ENCODE measurements at places on chromosomes 6 and 20. TPM values are rescaled to one million over a fixed set of nuclear protein-coding genes. Genes with fewer than 3 reads are reported as not detected.

Gene HLA-DRB1
- total RNA-seq, result 3.7 TPM

Gene ZDHHC14
- total RNA-seq, result 3.8 TPM

Gene MRAP2
- 3.7 TPM for total RNA-seq

Gene TNXB
- total RNA-seq, result 10.4 TPM

Gene TRIM31
- total RNA-seq, result not detected

Gene MROH8
- total RNA-seq, result 0.38 TPM

Gene PLCB4
- 7.1 TPM for total RNA-seq

Gene SH3BGRL2
- 2.1 TPM for total RNA-seq

Gene FAM83B
- total RNA-seq, result 0.28 TPM

Gene ARMC2
- 6.2 TPM for total RNA-seq

Gene OR12D3
- not detected for total RNA-seq

Gene GTSF1L
- not detected for total RNA-seq

Gene SPAG4
- total RNA-seq, result 36.1 TPM

Gene PDYN
- total RNA-seq, result not detected

Gene PI3
- total RNA-seq, result not detected

Gene PLA2G7
- total RNA-seq, result under 0.01 TPM

Gene PRDM13
- total RNA-seq, result not detected

Gene HCK
- not detected for total RNA-seq

Gene TMEM14A
- 30.2 TPM for total RNA-seq

Gene SLC25A27
- total RNA-seq, result 1.5 TPM

Gene PACSIN1
- total RNA-seq, result not detected

Gene SYNDIG1
- total RNA-seq, result 0.58 TPM

Gene AVP
- not detected for total RNA-seq

Gene ANKRD66
- not detected for total RNA-seq

Gene LHFPL5
- not detected for total RNA-seq

Gene GGTLC1
- not detected for total RNA-seq

Gene BNIP5
- total RNA-seq, result not detected

Gene ADAM33
- 1.2 TPM for total RNA-seq

Gene LINC00237
- total RNA-seq, result not detected

Gene HTR1B
- total RNA-seq, result under 0.01 TPM

Gene ADGRG6
- 1.3 TPM for total RNA-seq

Gene CPNE5
- not detected for total RNA-seq

Gene MACROD2
- total RNA-seq, result under 0.01 TPM

Gene ETV7
- total RNA-seq, result 2.0 TPM

Gene C20orf202
- total RNA-seq, result not detected

Gene GFRA4
- not detected for total RNA-seq

Gene RAD21L1
- total RNA-seq, result not detected
